ENCODE measurements at places on chromosomes 4 and X.

GRCh38 chr4:6268650-6269615 is 717 bp upstream of the WFS1 start:
- H3K4me3 ChIP-seq, result peak overlapping the region; percentile 71
- peaks cover 31% of the 10 kb centered on the region for H3K4me1 ChIP-seq
- H3K36me3 ChIP-seq, result no peaks in the 10 kb centered on the region
- DNase-seq, result no peak

GRCh38 chr4:59060002-59060846 is 1950.0 kb upstream of the IGFBP7 start:
- peaks cover 27% of the 10 kb centered on the region for H3K4me1 ChIP-seq
- no peaks in the 10 kb centered on the region for H3K27me3 ChIP-seq
- H3K27ac ChIP-seq, result no peak overlapping the region
- H3K4me3 ChIP-seq, result no peak overlapping the region
- DNase-seq, result no peak
- no peaks in the 10 kb centered on the region for H3K36me3 ChIP-seq

DNA sequence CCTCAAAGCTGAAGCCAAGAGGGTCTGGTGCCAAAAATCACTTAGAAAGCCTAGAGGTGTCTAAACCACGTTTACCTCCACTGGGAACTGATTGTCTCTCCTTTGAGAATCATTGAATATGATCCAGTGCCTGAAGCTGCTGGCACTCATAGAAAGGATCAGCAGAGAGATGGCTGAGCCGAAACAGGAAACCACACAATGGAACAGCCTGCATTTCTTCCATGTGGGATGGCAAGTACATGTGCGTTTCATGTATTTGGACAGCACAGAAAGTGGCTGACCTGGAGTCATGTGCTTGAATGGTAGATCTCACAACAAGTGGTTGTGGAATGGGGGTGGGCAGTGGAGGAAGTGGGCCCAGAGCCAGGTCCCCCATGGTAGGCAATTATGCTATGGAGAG is 533.7 kb downstream of the INPP4B start:
- no peaks in the 10 kb centered on the region for H3K27me3 ChIP-seq
- no peak for DNase-seq
- H3K4me3 ChIP-seq, result no peak overlapping the region
- H3K36me3 ChIP-seq, result peaks cover 8% of the 10 kb centered on the region
- H3K27ac ChIP-seq, result no peak overlapping the region

DNA sequence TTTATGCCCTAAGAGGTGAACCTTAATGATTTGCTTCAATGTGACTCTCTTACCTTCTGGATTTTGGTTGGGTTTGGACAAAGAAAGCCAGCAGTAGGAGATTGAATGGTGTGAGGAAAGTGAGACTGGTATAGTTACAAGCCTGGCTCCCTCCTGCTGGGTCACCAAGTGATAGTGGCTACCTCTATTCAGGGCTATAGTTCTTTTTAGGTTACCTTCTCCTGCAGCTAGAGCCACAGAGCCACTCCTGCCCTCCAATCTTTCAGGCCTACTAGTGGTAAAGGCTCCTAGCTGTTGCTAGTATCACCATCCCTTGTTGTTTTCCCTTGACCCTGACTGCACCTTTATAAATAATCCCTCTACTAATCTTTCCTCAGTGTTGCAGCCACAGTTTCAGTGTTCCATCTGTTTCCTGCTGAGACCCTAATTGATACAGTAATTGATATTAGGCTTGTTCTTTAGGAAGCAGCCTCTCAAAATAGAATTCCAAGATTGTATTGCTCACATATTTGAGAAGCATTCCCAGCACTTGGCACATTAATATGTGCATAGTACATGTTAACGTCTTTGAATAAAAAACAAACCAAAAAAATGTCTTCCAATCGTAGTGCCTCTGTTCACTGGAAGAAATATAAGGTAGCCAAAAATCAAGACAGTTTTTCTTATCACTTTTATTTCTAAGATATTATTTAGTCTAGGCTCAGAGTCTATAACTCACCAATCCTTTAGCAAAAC is 82.3 kb downstream of the SRPX start:
- H3K36me3 ChIP-seq, result no peaks in the 10 kb centered on the region
- no peak overlapping the region for H3K4me3 ChIP-seq
- peaks cover 6% of the 10 kb centered on the region for H3K4me1 ChIP-seq
- DNase-seq, result no peak
- H3K27ac ChIP-seq, result no peak overlapping the region

DNA sequence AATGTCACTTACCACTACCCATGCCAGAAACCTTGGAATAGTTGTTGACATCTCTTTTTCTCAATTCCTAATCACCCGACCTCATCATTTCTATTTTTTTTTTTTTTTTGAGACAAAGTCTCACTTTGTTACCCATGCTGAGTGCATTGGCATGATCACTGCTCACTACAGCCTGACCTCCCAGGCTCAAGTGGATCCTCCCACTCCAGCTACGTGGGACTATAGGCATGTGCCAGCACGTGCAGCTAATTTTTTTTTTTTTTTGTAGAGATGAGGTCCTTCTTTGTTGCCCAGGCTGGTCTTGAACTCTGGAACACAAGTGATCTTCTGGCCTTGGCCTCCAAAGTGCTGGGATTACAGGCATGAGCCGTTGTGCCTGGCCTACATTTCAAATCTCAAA is 12.0 kb downstream of the KDM6A start:
- no peak for DNase-seq
- peaks cover 5% of the 10 kb centered on the region for H3K36me3 ChIP-seq
- H3K4me3 ChIP-seq, result no peak overlapping the region
- no peaks in the 10 kb centered on the region for H3K4me1 ChIP-seq
- H3K27ac ChIP-seq, result no peak overlapping the region

DNA sequence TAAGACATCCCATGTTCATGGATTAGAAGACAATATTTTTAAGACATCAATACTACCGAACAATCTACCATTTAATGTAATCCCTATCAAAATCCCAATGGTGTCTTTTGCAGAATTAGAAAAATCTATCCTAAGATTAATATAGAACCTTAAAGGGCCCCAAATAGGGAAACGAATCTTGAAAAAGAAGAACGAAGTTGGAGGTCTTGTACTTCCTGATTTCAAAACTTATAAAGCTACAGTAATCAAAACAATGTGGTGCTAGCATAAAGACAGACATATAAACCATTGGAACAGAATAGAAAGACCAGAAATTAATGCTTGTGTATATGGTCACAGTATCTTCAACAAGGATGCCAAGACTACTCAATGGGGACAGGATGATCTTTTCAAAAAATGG is 42.0 kb downstream of the CENPE start:
- no peaks in the 10 kb centered on the region for H3K27me3 ChIP-seq
- peaks cover 34% of the 10 kb centered on the region for H3K36me3 ChIP-seq
- DNase-seq, result no peak
- H3K4me1 ChIP-seq, result no peaks in the 10 kb centered on the region
- no peak overlapping the region for H3K27ac ChIP-seq

DNA sequence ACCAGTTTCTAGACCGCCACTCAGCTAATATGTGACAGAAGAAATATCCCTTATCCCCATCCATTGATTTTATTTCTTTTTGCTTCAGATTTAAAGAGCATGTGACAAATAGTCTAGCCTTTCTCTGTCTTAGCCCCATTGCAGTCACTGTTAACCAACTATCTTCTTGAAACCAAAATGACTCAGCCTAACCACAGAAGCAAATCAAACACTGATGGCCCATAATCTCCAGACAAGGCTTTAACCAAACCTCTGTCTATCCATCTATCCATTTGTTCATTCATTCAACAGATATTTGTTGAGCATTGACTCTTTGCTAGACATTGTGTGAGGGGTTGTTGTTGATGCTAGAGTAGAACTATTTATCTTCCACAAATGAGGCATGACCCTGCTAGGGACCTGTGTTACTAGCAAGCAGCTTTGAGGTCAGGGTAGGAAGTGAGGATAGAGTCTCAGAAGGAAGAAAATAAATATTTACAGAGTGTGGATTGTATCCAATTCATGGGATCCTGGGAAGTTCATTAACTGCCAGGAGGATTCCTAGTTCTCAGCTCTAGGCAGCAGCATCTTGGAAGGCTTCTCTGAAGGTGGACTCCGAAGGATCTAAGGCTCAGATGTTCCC is 22.5 kb downstream of the HNRNPH2 start:
- no peak for DNase-seq
- no peaks in the 10 kb centered on the region for H3K4me1 ChIP-seq
- H3K4me3 ChIP-seq, result no peak overlapping the region
- H3K36me3 ChIP-seq, result peaks cover 37% of the 10 kb centered on the region

- H3K4me1 ChIP-seq, result peaks cover 27% of the 10 kb centered on the region
- no peaks in the 10 kb centered on the region for H3K27me3 ChIP-seq
- H3K36me3 ChIP-seq, result peaks cover 10% of the 10 kb centered on the region
- H3K4me3 ChIP-seq, result no peak overlapping the region
Measured at GRCh38 chrX:154433605-154434004, 3.3 kb upstream of the GDI1 start.

DNA sequence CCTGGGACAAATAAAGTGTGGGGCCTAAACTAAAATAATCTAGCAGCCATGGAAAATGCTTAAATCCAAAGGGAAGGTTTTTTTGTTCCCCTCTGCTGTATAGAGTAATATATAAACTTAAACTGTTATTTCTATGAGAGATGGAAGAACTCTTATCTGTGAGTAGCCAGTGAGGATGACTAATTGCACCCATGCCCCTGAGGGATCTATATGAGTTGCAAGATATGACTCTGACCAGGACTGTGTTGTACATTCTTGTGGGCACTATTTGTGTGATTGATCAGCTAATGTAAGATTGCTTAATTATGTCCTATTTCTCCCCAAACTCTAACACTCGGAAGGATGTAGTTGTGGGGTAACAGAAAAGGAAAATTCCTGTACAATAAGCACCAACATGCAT is 35.2 kb upstream of the AMBN start:
- no peak for DNase-seq
- H3K4me1 ChIP-seq, result peaks cover 22% of the 10 kb centered on the region
- peaks cover 10% of the 10 kb centered on the region for H3K27me3 ChIP-seq
- no peak overlapping the region for H3K27ac ChIP-seq
- no peaks in the 10 kb centered on the region for H3K36me3 ChIP-seq
- no peak overlapping the region for H3K4me3 ChIP-seq

- H3K4me3 ChIP-seq, result no peak overlapping the region
- H3K27me3 ChIP-seq, result peaks cover 88% of the 10 kb centered on the region
- no peaks in the 10 kb centered on the region for H3K4me1 ChIP-seq
Measured at GRCh38 chr4:81039351-81039972, 9.0 kb downstream of the BMP3 start.

GRCh38 chrX:68998716-68999115 is 166.5 kb downstream of the PJA1 start:
- H3K27ac ChIP-seq, result no peak overlapping the region
- DNase-seq, result peak; percentile 14
- no peak overlapping the region for H3K4me3 ChIP-seq

- H3K27me3 ChIP-seq, result no peaks in the 10 kb centered on the region
- no peak overlapping the region for H3K4me3 ChIP-seq
- peaks cover 47% of the 10 kb centered on the region for H3K4me1 ChIP-seq
- DNase-seq, result no peak
Measured at GRCh38 chr4:55258152-55258865, 87.7 kb upstream of the SRD5A3 start.

- no peaks in the 10 kb centered on the region for H3K36me3 ChIP-seq
- no peak overlapping the region for H3K27ac ChIP-seq
- peaks cover 2% of the 10 kb centered on the region for H3K4me1 ChIP-seq
- peaks cover 47% of the 10 kb centered on the region for H3K27me3 ChIP-seq
Measured at GRCh38 chrX:153608806-153609205, 9.9 kb upstream of the CCNQ start.

DNA sequence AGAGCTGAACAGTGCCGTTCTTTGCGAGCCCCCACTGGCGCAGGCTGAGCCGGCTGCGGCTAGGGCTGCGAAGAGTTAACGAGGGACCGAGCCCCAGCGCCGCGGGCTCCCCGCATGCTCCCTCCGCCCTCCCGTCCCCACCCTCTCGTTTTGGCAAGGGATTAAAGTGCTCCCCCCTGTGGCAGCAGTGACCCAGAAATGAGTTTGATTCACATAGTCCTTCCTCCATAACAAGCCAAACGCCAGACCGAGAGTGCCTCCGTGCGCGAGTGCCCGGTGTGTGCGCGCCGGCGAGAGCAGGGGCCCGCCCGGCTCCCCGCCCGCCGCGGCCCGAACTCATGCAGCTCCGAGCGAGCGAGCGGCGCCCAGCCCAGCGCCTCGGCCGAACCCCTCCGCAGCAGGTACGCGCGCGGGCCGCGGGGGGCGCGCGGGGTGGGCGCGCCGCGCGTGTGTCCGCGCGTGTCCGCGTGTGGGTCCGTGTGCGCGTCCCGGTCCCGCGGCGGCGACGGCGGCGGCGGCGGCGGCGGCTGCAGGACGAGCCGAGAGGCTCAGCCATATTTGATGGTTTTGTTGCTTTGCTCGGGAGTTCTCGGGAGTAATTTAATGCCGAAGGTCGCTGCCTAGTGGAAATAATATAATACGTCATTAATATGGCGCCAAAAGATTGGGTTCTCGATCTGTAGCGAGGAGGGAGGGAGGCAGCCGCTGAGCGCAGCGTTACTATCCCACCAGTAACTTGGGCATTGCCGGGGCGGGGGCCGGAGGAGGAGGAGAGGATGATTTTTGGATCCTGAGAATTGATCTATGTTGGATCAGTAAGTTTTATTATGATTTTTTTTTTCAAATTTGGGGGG is at the start of gene JADE1:
Gene JADE1, plus strand, starts transcription at position 224 of the 854 bp plus-strand sequence. CDS start 22,059 bp downstream, outside the sequence.
- no peaks in the 10 kb centered on the region for H3K36me3 ChIP-seq
- DNase-seq, result peak; percentile 89
- H3K27me3 ChIP-seq, result no peaks in the 10 kb centered on the region
- peak within 1 kb of the TSS; percentile 99 for H3K4me3 ChIP-seq
- peak within 1 kb of the TSS; percentile 100 for H3K27ac ChIP-seq
- peaks cover 19% of the 10 kb centered on the region for H3K4me1 ChIP-seq

DNA sequence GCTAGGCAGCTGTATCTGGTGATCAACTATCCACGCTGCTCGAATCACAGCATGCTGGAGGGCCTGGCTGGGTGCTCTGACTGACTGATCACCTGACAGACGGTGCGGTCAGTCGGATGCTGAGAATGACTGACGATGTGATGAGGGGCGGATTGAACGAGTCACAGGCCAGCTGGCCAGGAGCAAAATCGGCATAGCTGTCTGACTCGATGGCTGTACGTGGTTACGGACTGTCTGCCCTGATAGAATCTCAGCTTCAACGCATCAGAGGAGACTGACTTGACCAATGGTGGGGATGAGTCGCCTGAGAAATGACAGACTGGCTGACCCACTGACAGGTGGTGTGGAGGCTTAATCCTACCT is 1.0 kb upstream of the SUV39H1 start:
- H3K27ac ChIP-seq, result no peak overlapping the region
- peaks cover 5% of the 10 kb centered on the region for H3K36me3 ChIP-seq
- peak overlapping the region; percentile 81 for H3K4me3 ChIP-seq
- peaks cover 14% of the 10 kb centered on the region for H3K4me1 ChIP-seq

DNA sequence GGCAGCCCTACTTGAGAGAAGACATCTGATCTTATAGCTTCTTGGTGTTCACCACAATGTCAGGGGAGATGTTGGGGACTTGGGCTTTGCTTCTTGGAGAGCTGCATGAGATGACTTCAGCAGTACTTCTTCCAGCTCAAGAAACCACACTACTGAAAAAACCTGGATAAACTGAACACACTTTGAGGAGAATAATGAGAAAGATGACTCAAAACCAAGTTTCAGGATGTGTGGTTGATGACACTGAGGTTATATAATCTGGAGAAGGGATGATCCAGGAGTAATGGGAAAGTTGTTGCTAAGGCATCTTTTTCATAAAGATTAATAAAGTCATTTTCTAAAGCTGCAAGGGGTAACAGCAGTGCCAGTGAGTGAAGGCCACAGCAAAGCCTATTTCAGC is 58.4 kb upstream of the PNPLA4 start:
- H3K27ac ChIP-seq, result no peak overlapping the region
- H3K27me3 ChIP-seq, result peaks cover 25% of the 10 kb centered on the region
- no peak for DNase-seq
- H3K4me3 ChIP-seq, result no peak overlapping the region

GRCh38 chrX:154711264-154711663 is 39.6 kb downstream of the GAB3 start:
- no peak overlapping the region for H3K27ac ChIP-seq
- H3K27me3 ChIP-seq, result peaks cover 3% of the 10 kb centered on the region
- no peak overlapping the region for H3K4me3 ChIP-seq
- DNase-seq, result no peak
- no peaks in the 10 kb centered on the region for H3K36me3 ChIP-seq
- no peaks in the 10 kb centered on the region for H3K4me1 ChIP-seq
